LNCaP clone FGC (cell line): ENCODE measurements at places on chromosomes 4 and X.

- no peak for DNase-seq
Observed at GRCh38 chrX:133563705-133564104, 148.4 kb upstream of the GPC4 start.

DNA sequence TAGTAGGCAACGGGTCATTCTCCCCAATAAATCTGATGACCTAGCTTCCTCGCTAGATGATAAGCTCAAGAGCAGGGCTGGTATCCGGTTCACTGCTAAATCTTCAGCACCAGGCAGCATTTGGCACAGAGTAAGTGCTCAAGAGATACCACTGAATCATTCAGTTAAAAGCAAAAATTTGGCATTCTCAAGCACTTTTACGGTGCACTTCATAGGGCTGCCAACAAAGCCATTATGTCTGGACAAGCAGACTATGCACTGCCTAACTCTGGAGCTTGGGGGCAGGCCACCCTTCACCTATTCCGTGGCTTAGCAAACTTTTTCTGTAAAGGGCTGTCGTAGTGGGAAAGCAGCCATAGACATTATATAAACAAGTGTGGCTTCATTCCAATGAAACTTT is 23.8 kb upstream of the CXorf38 start:
- DNase-seq: no peak

DNA sequence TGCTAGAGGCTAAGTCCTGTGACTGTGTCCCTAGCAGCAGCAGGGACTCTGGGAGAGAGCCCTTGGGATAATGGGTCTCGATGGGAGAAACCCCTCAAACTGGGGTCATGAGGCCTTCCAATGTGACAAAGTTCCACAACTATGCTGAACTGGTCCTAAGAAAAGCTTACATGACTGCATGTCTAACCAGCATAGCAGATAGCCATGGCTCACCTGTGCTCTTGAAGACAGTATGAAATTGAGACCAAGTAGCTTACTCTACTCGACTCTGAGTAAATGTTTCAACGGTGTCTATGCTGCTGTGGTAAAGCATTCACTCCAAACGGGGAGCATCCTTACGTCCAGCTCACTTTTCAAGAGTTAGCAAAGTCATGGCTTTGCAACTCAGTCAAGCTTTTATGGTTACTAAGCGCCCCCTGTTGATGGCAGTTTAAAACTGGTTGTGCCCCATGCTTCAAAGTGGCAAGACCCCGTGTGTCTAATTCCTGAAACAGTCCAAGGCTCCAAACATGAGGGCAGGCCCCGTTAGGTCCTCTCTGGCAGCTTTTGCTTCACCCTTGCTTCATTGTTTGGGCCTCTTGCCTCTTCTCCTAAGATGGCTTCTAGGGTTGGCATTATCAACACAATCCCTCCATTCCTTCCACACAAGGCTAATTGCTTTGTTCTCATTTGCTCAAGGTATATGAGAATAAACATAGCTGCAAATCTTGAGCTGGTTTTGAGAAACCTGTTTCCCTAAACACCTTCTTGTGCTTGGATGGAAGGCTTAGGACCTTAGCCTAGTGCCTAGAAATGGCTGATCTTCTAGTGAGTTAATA is 46.6 kb downstream of the CCNG2 start:
- DNase-seq: peak; percentile 44

- DNase-seq: no peak
Observed at GRCh38 chrX:7228226-7228625, 80.3 kb upstream of the PUDP start.

DNA sequence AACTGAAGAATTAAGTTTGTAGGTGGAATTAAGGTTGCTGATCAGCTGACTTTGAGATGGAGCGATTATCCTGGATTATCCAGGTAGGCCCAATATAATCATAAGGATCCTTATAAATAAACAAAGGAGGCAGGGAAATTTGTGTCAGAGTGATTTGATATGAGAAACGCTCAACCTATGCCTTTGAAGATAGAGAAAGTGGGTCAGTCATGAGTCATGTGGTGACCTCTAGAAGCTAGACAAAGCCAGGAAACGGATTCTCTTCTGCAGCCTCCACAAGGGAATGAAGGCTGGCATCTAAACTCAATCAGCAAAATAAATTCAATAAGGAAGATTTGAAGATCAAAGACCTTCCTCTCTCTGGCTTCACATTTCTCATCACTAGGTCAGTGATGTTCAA is 41.5 kb upstream of the SMIM10 start:
- DNase-seq: no peak

DNA sequence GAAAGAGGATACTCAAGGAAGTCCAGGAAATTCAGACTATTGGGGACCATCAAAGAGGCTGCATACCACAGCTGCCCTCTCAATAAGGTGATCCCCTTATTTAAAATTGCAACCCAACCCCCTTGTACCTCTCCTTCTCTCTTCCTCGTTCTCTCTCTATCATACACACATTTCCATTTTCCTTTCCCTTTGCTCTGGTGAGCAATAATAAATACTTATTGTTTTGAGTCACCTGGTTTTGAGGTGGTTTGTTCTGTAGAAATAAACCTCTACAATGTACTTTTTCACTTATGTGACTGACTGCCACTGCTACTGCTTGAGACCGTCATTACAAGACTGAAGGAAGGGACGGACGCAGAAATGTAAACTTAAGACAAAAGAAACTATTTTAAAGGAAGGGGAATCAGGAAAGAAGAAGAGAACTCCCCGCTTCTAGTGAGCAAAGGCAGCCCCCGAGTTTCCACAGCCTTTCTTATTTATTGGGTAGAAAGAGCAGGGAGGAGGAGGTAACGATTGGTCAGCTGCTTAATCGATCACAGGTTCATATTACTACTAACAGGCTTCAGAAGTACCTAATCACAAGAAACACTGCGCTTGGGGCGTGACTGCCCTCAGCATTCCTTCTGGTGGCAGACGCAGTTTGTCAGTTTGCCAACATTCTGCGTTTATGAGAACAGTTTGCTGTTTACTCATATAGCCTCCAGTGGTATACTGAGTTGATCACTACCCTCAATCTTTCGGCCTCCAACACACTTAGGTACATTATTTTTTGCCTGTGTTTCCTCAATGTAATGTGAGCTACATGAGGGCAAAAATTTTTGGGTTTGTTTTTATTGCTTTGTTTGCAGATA is 16.9 kb upstream of the TMEM165 start:
- DNase-seq: peak; percentile 81

GRCh38 chr4:169313732-169314131 is 43.0 kb upstream of the SH3RF1 start:
- no peak for DNase-seq

GRCh38 chrX:118742176-118742575 is 14.8 kb downstream of the IL13RA1 start:
- DNase-seq: no peak

DNA sequence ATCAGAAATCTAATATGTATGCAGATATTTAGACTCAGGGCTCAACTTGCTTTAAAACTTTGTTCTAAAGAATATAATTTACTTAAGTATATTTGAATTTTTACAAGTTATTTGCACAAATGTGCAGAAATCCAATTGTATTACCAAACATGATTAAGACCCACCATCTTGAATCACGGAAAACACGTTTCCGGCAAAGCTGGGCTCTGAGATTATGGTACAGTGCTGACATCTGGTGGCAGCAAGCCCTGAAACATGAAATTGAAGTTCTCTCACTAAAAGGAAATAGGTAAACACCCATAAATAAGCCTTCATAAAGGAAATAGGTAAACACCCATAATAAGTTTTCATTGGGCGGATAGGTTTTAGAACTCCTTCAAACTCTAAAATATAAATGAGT is 98.3 kb upstream of the MAOA start:
- peak; percentile 66 for DNase-seq

GRCh38 chr4:159271856-159272255 is 169.0 kb downstream of the RAPGEF2 start:
- DNase-seq: no peak

DNA sequence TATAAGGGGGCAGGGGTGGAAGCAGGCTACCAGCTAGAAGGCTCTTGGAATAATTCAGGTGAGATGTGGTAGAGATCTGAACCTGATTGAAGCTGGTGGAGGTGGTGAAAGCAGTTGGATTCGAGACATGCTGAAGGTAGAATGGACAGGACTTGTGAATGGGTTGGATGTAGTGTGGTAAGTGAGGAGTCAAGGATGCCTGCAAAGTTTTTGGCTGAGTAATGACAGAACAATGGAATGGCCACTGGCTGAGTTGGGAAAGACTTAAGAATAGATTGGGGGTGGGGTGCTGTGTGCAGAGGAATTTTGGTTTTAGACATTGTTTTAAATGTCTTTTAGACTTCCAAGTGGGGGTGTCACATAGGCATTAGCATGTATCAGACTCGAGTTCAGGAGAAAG is 33.5 kb downstream of the HPF1 start:
- no peak for DNase-seq

GRCh38 chr4:5804656-5805055 is 88.2 kb downstream of the CRMP1 start:
- DNase-seq: no peak

GRCh38 chr4:126790633-126791032 is 842.1 kb upstream of the INTU start:
- DNase-seq: no peak

DNA sequence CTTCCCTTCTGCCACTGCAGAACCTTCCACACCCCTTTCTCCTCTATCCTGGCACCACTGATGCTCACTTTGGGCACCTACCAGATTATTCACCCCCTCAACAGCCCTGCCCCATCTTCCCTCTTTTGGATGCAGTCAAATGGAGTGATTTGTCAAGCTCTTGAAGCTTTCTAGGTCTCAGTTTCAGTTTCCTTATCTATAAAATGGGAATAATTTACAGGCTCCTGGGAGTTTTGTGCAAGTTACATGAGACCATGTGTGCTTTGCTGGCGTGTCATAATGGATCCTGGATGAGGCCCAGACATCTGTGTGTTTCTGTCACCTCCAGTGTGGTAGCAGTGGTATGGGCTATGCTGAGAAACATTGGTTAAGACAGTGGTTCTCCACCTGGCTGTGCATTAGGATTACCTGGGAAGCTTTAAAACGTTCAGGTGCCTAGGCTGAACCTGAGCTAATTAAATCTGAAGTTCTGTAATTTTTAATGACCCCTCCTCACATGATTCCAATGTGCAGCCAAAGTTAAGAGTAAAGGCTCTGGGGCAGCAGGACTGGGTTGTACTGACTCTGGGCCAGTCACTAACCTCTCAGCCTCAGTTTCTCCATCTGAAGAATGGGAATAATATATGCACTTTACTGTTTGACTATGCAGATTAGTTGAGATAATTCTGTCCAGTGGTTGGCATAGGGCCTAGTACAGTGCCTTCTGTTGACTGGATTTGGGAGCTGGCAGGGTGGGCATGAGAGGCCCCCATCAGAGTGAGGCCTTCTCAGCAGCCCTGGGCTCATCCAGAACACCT is 6.8 kb upstream of the MGST2 start:
- no peak for DNase-seq

DNA sequence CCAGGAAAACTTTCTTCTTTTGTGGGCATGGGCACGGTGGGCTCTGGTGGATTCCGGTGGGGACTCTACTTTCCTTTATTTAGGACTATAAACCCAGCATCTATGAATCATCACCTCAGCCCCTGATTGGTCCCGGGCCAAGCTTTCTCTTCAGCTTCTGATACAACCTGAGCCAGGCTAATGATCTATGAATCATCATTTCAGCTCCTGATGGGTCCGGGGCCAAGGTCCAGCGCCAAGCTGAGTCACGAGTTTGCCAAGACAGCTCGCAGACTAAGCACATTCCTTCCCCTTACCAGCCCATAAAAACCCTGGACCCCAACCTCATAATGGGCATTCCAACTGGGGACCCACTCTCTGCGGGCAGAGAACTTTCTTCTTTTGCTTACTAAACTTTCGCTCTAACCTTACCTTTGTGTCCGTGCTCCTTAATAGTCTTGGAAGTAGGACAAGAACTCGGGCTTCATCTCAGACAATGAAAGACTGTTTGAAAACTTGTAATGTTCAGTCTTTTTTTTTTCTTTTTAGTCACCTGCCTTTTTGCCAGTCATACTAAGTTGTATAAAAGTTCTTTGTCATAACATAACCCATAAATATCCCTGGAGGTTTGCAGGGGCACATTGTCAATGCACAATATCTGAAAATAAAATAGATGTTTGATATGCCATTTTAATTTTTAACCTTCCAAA is 904.9 kb upstream of the EPHA5 start:
- DNase-seq: no peak

- DNase-seq: no peak
Observed at GRCh38 chrX:8728932-8729535, 2.9 kb downstream of the ANOS1 start.

- no peak for DNase-seq
Observed at GRCh38 chrX:153307276-153308178, 14.0 kb downstream of the PNMA6F start.

- no peak for DNase-seq
Observed at GRCh38 chr4:74983253-74983635, 50.3 kb downstream of the PARM1 start.

DNA sequence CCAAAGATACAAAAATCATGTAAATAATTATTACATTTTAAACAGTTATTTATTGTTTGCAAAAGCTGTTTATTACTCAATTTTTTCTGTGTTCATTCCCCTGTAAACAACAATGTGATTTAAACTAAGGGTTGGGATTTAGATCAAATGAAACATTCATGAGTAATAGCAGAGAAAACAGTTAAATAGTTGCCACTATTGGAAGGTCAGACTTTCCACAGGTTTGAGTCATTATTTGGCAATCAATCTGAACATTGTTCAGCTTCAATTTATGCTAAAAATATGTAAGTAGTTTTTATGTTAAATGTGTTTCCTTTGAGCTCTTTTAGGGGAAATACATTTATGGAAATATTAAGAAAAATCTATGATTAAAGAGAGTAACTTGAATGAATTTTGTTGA is 144.9 kb downstream of the STIM2 start:
- no peak for DNase-seq

DNA sequence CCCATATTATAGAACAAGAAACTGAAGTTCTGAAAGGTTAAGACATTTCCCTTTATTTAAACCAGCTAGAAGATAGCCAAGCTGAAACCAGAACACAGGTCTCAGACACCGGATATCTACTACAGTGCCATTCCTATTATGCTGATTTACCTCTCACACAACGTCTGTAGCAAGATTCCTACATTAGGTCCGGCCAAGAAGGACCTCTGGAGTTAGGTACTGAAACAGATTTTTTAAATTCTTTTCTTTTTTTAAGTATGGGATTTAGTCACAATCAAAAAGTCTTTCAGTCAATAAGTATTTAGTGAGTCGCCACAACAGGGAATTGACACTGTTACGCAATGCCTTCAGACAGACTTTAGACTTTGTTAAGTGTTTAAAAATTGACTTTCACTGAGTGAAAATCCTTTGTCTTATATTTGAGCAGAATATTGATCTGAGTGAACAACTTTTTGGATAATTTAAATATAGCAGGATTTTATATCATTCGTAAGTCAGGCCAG is 26.5 kb upstream of the SPANXN4 start:
- no peak for DNase-seq

DNA sequence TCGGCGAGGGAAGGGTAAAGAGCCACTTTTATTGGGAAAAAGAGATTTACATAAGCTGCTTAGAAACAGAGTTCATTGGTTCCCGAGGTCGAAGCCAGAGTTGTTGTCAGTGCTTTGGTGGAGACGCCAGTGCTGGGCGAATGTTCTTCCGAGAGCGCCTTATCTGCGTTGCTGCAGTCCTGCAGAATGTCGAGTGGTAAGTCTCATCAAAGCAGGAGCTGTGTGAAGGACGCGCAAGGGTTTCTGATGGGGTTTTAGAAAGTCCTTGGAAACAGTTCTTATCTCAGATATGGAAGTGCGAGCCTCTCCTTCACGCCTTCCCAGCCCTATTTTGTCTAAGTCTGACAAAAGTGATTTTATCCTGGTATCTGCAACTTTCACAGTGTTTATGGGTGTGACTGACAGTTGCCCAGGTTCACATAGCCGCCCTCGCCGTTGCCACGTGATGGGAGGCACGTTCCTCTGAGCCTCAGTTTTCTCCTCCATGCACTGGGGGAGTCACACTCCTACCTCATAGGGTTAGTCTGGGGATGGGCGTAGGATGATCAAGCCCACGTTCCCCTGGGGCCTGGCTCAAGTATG is 47.3 kb upstream of the NSG1 start:
- no peak for DNase-seq
